ENCODE measurements at places on chromosomes 16 and 17. TPM values are rescaled to one million over a fixed set of nuclear protein-coding genes. Genes with fewer than 3 reads are reported as not detected.

The UBB gene
- total RNA-seq: 1,128 TPM

The HOXB5 gene
- not detected for total RNA-seq

The CA7 gene
- not detected for total RNA-seq

The TBC1D24 gene
- 9.1 TPM for total RNA-seq

The FAM20A gene
- total RNA-seq: not detected

The CHP2 gene
- not detected for total RNA-seq

The TPSAB1 gene
- not detected for total RNA-seq

The KRT10 gene
- total RNA-seq: 46.7 TPM

The TAT gene
- not detected for total RNA-seq

The TAX1BP3 gene
- 16.4 TPM for total RNA-seq

The ITGAL gene
- 216 TPM for total RNA-seq

The ADAD2 gene
- total RNA-seq: not detected

The WNT9B gene
- total RNA-seq: not detected

The OR1A1 gene
- total RNA-seq: not detected

The NPIPA3 gene
- total RNA-seq: 1.8 TPM

The AIPL1 gene
- not detected for total RNA-seq

The TLCD1 gene
- 41.0 TPM for total RNA-seq

The LUC7L gene
- total RNA-seq: 100 TPM

The NOD2 gene
- 3.7 TPM for total RNA-seq

The TPSG1 gene
- not detected for total RNA-seq

The INCA1 gene
- total RNA-seq: 0.17 TPM

The PRSS27 gene
- total RNA-seq: 1.5 TPM

The KRT33A gene
- total RNA-seq: not detected

The KRT40 gene
- total RNA-seq: not detected

The TOP2A gene
- total RNA-seq: 5.3 TPM

The PERCC1 gene
- total RNA-seq: 0.24 TPM

Data from activated B cell treated with CpG ODN at 0.5 μM for 24 hours (primary cell).